IMR-90 (cell line): ENCODE measurements at places on chromosomes 2 and 18. TPM values are rescaled to one million over a fixed set of nuclear protein-coding genes. Genes with fewer than 3 reads are reported as not detected.

The DSG1 gene
- polyA plus RNA-seq, result not detected in 2 replicates

The CRYGD gene
- polyA plus RNA-seq, result not detected in 2 replicates

The ASNSD1 gene
- polyA plus RNA-seq, result 20.0 and 29.1 TPM in 2 replicates

The CFAP65 gene
- not detected in 2 replicates for polyA plus RNA-seq

The TFPI gene
- 25.6 and 33.9 TPM in 2 replicates for polyA plus RNA-seq

The TLX2 gene
- not detected in 2 replicates for polyA plus RNA-seq

GRCh38 chr2:236871500-236872001 is 214.1 kb upstream of the COPS8 start:
- peak; percentile 91 for DNase-seq

DNA sequence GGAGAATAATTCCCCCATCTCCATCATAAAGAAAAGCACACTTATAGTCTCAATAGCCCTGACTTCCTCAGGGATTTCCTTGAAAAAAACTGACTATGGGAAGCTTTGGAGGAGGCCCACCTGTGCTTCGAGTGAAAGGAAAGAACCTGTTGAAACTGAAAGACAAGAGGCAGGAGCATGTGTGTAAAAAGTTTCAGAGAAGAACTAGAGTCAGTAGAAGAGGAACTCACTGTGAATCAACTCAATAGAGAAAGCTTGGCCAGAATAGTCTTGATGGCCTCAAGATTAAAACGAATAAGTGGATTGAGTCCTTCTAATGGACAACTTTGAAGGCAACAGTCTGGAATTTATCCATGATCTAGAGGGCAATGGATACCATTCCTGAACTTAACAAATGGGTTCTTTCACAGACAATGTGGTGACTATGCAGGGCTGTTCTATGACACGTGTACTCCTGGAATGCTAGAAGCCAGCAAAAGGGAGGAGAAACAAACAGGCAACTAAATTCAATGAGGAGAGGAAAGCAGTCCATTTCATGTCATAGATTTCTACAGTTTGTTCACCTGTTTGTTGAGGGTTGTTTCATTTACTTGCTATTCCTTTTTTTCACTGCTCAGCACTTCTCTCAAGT is 442.3 kb downstream of the GRB14 start:
- DNase-seq, result peak; percentile 24

DNA sequence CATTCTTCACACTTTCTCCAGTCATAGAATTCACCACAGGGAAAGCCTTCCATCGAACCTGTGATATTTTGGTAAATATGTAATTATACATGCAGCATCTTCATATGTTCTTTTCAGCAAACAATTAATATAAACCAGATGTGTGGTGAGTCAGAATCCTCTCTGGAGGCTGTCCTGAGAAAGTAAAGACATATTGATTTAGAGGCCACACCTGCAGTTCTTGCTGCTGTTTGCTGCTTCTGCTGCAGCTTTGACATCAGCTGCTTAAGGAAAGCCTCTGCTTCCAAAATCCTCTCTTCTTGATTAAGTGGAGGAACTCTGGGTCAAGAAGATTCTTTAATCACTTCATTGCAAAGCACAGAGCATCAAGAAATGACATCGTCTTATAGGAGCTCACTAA is 568.8 kb upstream of the ZEB2 start:
- peak; percentile 61 for DNase-seq

GRCh38 chr2:138395565-138396306 is 105.8 kb upstream of the SPOPL start:
- peak; percentile 42 for DNase-seq

GRCh38 chr2:233795735-233796171 is 17.6 kb downstream of the MROH2A start:
- no peak for DNase-seq

DNA sequence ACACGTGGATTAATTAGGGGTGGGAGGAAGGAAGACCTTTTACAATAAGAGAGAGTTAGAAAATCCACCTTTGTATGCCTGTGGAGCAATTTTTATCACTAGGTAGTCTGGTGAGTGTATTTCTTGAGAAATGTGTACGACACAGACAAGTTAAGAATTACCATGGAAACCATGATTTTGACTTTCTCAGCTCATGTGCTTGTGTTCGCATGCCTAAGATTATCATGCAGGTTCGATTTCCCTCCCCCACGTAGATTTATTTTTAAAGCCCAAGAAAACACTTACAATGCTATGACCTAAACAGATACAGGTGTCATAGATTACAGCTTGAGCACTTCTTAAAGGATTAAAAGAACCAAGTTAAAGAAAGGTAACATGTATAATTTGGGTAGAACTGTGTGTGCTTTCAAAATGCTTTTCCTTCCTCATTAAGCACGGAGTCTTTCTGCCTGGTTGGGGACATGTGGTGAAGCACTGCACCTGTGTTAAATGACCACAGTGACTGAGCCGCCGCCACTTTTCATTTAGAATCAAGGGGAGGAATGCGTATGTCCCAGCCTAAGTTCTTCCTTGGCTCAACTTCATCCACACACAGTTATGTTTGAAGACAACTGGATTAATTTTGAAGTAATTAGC is 16.6 kb downstream of the SERTAD2 start:
- no peak for DNase-seq

GRCh38 chr18:7921938-7922587 is 354.9 kb downstream of the PTPRM start:
- DNase-seq, result peak; percentile 59

GRCh38 chr18:61597316-61597715 is 264.1 kb downstream of the CDH20 start:
- no peak for DNase-seq

- peak; percentile 73 for DNase-seq
Observed at GRCh38 chr2:43084699-43085091, 141.7 kb downstream of the ZFP36L2 start.

GRCh38 chr18:13563390-13563805 is 163.0 kb downstream of the FAM210A start:
- no peak for DNase-seq

GRCh38 chr18:46843372-46843771 is 73.9 kb downstream of the PIAS2 start:
- no peak for DNase-seq

- DNase-seq, result no peak
Observed at GRCh38 chr2:230922951-230923717, 1.9 kb downstream of the GPR55 start.
